CD4-positive, alpha-beta T cell treated with Interleukin-15 for 4 hours (primary cell): ENCODE measurements at places on chromosomes 5 and 9.

DNA sequence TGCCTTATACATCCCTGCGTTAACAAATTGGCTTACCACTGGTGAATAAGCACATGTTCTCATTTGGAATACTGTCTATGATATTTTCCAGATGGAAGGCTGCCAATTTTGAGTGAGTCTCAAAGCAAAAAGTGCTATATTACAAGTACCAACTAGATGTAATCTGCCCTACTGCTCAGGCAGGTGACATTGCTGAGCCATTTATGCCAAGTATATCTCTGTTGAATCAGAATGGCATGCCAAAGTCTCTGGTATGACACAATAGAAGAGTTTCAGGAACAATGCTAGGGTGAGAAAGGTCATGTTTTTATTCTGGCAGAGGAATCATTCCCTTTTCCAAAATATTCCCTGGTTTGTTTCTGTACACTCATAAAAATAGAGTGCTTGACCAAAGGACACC lies 356.5 kb downstream of the CDH9 start:
- no peak for DNase-seq

- DNase-seq, result no peak
Measured at GRCh38 chr5:120139039-120139438, 325.1 kb upstream of the PRR16 start.

- DNase-seq, result no peak
Measured at GRCh38 chr9:130364619-130365322, 80.0 kb upstream of the ASS1 start.

DNA sequence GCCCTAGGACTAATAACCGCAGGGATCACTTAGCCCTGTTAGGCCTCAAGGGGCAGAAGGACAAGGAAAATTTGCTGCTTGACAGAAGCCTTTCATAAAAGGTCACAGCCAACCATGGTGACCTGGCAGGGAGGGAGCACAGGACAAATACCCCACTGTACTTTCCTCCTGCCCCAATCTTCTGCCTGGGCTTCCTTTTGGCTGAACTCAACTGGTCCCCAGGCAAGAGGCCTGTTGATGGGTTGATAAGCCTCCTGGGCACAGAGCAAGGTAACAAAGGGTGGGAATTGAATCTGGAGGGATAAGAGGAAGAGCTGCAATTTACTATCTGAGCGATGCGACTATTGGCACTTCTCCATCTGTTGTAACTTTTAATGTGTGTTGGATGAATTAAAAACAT lies 392.9 kb downstream of the RASEF start:
- DNase-seq, result no peak

- DNase-seq, result no peak
Measured at GRCh38 chr5:38827525-38827924, 18.3 kb upstream of the OSMR start.

GRCh38 chr5:142979636-142980035 lies 209.5 kb downstream of the ARHGAP26 start:
- no peak for DNase-seq

DNA sequence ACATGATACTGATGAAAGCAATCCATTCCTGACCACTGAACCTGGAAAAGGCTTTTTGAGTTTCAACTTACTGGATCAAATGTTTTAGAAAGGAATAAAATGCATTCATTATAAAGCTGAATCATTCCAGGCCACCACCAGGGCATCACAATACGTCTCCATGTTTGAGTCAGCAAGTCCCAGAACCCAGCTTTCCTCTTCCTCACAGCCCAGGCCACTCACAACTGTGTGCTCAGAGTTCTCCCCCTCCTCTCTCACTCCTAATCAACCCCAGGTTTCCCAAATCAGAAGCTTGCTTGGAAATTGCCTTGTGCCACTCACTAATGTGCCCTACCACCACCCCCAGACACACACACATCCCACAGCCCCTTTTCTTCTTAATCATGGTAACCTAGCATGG lies 91.7 kb downstream of the GNA14 start:
- DNase-seq, result no peak

GRCh38 chr5:158139161-158139560 lies 280.2 kb upstream of the CLINT1 start:
- DNase-seq, result no peak

- no peak for DNase-seq
Measured at GRCh38 chr5:58708456-58708855, 125.6 kb downstream of the RAB3C start.

DNA sequence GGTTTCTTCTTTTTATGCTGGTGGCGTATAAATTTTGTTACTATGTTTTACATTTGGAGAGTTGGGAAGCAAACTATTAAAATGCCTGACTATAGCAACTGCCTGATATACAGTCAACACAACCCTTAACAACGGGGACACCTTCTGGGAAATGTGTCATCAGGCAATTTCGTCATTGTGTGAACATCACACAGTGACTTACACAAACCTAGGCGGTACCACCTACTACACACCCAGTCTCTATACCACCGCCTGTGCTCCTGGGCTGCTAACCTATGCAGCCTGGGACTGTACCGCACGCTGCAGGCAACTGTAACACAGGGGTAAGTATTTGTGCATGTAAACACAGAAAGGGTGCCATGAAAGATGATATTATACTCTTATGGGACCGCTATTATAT lies 1.3 kb upstream of the CDHR2 start:
- DNase-seq, result peak; percentile 71

- no peak for DNase-seq
Measured at GRCh38 chr5:176152930-176153311, 85.3 kb upstream of the SIMC1 start.

GRCh38 chr5:159040181-159040580 lies 59.5 kb downstream of the EBF1 start:
- no peak for DNase-seq

DNA sequence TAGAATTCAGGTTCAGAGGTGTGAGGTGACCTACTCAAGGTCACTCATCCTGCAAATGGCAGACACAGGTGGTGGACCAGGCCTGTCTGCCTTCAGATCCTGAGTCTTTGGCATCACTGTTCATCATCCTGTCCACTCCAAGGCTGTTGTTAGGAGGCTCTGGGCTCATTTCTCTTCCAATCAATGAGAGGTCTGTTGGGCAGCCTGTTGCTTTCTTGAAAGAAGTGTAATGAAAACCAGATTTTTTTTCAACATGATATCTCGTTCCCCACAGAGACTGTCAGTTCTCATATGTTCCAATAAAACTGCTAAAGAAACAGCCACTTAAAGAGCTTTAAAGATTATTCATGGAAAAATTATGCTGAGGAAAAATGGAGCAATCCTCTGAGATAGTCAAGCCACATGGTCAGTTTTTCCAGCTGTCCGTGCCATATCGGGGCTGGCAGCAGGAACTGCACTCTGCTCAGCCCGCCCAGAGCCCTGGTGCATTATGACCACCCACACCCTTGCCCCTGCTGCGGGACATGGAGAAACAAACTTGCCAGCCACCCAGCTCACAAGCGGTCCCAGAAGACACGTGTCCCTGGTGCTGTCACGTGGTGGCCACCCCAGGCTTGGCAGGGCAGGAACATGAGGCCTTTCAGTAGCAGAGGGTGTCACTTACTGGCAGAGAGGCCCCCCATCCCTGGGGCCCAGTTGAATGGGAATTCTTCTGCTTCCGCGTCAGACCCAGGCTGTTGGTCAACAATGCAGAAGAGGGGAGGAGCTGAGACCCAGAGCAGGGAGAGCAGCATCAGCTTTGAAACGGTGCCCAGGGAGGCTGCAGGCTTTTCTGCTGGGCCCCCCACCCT lies 63.7 kb upstream of the ANGPTL2 start:
- no peak for DNase-seq

DNA sequence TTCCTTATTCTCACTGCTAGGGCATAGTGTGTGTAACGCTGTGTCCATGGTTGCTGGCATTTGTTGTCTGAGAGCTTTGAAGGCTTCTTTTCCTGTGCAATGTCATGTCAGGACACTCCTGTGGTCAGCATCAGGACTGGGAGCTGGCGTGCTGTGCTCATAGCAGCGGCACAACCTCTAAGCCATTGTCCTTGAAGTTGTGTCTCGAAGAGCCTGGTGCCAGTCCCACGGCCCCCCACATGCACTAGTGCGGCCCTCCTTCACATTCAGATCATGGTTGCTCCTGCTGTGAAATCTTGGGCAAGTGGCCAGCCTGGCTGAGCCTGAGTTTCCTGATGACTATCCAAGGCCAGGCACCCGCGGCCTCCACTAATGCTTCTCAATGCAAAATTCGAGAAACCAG lies 32.4 kb downstream of the PDZD2 start:
- no peak for DNase-seq

- DNase-seq, result no peak
Measured at GRCh38 chr9:106722051-106722753, 140.8 kb upstream of the ZNF462 start.

DNA sequence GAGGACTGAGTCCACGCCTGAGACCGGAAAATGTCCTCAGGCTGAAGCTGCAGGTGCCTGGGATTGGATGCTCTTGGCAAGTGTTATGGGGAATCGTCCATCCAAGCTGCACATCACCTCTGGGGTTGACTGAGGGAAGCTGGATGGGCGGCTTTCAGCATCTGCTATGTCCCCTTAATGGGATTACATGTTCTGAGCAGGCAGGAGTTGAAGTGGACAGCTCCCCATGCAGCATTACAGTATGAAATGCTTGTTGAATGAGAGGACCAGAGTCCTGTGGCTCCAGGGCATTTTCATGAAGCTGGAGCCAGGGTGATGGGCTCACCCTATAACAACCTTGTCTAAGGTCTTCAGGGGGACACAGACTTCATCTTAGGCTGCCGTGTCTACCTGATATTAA lies 270.9 kb downstream of the HSPA4 start:
- no peak for DNase-seq

DNA sequence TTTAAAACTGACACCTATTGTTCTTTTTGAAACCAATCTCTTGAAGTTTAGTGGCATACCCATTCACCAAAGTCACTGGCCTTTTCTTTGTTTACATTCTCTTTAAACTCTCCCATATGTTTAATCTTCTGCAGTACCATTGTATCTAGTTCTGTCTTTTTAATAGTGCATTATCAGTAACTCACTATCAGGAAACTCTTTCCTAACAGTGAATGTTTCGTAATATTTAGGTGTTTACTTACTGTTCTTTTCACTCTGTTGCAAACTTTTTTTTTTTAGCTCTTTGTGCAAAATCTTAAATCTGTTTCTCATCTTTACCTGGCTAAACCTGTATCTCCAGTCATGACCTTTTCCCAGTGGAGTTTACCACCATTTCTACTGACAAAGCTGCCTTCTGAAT lies 17.2 kb downstream of the SMAD5 start:
- no peak for DNase-seq

DNA sequence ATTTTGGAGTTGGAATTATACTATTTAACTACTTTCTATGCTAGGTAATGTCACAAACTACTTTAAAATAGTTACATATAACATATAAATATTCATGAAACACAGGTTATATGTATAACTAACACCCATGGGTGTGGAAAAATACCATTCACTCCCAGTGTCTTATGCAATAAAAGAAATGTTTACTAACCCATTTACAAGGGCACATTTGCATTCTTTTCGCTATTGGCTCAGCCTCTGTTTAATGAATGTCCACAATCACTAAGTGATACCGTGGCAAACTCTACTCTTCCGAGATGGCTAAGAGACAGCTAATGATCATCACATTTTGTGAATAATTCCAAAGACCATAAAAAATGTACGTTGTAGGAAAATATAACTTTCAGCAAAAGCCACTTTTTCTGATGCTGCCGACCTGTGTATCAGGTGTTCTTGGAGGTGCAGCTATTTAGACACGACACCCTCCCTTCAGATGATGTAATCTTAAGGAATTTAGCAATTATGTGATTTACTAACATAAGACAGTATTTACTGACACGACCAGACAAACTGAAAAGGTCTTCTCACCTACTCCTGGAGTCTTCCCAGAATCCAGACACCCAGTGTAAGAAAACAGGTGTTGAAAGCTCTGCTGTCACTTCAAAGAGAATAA lies 121.7 kb upstream of the FAM120A start:
- DNase-seq, result no peak

DNA sequence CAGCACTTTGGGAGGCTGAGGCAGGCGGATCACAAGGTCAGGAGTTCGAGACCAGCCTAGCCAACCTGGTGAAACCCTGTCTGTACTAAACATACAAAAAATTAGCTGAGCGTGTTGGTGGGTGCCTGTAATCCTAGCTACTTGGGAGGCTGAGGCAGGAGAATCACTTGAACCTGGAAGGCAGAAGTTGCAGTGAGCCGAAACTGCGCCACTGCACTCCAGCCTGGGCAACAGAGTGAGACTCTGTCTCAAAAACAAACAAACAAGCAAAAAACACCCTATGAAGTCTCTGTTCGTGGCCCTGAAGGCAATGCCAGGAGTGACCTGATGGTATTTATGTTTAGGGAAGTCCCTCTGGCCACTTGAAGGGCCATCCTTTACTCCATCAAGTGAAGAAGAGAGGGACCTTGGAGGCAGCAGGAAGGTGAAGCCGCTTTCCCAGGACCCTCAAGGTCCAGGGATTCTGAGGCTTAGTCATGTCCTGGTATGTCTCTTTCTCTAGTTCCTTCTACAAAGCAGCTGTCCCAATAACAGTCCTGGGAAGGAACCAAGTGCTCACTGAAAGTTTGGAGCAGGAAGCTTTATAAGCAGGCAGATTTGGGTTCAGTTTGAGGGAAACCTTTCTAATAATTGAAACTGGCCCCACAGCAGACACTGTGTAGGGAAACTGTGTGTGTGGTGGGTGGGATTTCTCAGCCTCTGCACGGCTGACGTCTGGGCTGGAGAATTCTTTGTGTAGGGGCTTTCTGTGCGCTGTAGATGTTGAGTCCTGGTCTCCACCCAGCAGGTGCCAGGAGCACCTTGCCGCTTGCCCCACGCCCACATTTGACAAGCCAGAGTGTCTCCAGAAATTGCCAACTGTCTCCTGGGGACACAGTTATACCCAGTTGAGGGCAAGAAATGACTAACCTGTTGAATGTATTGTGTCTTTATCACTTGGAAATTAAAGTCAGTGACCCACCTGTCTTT lies 12.5 kb downstream of the PHF2 start:
- DNase-seq, result no peak

DNA sequence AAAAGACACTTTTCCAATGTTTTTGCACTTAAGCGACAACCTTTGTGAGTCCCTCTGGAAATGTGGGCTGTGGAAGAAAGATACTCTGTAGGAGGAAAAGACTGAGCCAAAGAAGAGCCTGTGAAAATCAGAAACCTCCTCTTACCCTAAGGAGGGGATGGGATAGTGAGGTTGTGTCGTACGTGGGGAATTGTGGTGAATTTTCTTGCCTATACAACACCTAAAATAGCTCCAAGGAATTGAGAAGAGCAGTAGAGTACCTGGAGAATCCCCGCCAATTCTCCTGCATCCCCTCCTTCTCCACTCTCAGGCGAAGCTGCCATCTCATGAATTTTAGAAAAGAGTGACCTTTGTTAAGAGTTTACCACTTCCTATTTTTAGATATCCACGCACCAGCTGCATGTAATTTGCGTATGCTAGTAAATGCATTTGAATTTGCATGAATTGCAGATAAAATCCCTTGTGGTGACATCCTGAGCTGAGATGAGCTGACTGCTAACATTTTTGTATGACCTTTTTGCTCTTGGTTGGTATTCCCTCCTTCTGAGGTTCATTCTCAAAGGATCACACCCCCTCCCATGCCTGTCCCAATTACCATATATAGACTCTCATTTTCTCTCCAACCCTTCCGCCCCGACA lies 147.2 kb downstream of the PCSK5 start:
- no peak for DNase-seq

- no peak for DNase-seq
Measured at GRCh38 chr9:127295005-127295404, 30.4 kb downstream of the GARNL3 start.

- DNase-seq, result no peak
Measured at GRCh38 chr9:118991366-118992285, 377.6 kb downstream of the BRINP1 start.

- no peak for DNase-seq
Measured at GRCh38 chr9:88528080-88528790, 6.7 kb upstream of the NXNL2 start.
